ENCODE measurements at places on chromosomes 3 and 15.

GRCh38 chr3:129644836-129645235 is 38.4 kb upstream of the PLXND1 start:
- no peak for DNase-seq

GRCh38 chr15:75104804-75105557 is 81.6 kb downstream of the PPCDC start:
- DNase-seq: peak; percentile 70

DNA sequence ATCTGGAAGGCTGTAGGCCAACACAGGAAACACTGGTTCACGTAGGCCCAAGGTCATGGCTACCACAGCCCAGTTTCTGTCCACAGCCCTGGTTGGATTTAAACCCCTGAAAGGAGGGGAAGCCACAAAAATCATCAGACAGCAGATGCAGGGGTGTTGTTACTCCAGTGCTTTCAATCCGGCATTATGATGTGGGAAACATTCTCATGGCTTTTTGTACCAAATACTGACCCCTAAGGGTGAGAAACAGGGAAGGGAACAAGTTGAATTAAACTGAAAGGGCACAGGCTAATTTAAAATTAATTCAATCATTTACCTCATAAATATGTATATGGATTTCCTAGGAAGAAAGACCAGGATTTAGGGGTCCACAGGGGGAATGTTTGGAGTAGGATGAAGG is 375.6 kb downstream of the CTNNB1 start:
- DNase-seq: no peak

GRCh38 chr3:134752761-134753461 is 42.1 kb upstream of the EPHB1 start:
- no peak for DNase-seq

- no peak for DNase-seq
These were observed 2.8 kb upstream of the RNU5A-1 start for GRCh38 chr15:65292938-65293518.

GRCh38 chr3:189272500-189273119 is 100.8 kb downstream of the TPRG1 start:
- DNase-seq: peak; percentile 13

GRCh38 chr15:65337436-65338070 is 33.1 kb downstream of the RNU5B-1 start:
- DNase-seq: no peak

GRCh38 chr3:69178838-69179739 is 56.7 kb upstream of the LMOD3 start:
- DNase-seq: no peak

DNA sequence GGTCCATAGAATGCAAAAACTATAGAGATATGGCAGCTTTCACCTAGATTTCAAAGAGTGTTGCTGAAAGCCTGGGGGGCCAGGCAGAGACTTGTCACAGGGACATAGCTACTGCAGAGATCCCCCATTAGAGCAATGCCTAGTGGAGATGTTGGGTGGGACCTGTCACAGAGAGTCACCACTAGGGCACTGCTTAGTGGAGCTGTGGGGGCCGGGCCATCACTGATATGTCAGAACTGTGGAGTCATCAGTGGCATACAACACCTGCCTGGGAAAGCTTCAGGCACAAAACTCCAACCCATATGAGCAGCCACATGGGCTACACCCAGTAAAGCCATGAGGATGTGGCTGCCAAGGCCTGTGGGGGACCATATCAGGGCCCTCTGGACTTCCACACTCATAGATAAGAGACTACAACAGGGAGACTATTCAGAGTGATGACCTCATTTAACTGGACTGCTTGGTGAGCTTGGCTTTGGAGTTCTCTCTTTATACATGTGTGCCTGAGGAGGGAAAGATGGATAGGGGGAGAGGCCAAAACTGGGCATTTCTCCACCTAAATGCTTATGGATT is 176.3 kb downstream of the ZNF621 start:
- no peak for DNase-seq

DNA sequence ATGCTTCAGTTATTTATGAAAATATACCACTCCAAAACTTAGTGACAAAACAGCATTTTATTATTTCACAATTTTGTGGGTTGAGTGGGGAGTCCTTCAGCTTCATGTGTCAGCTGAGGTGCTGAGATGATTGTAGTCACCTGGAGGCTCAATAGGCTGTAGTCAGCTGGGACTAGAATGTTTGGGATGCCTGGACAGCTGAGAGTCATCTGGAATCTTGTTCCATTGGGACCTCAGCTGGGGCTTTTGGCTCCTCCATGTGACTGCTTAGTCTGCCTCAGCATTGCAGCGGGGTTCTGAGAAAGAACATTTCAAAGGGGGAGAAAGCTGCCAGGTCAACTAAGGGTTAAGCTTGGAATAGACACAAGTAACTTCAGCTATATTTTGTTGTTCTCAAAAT is 13.4 kb downstream of the STT3B start:
- DNase-seq: no peak

DNA sequence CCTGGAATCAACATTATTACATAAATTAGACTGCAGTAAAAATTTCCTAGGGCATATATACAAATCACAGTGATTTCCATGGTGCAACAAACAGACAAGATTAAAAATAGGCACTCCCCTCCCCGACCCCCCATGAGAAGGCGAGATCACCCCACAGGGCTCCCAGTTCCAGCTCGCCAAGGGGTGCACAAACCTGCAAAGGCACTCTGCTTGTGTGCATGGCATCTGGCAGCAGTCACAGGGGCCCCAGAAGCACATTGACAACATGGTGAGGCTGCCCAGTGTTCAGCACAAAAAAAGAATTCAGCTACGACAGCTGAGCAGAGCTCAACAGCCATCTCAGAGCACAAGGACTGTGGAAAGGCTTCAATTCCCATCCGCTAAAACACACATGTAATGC is 19.2 kb upstream of the CERS3 start:
- no peak for DNase-seq

GRCh38 chr15:87118435-87118834 is 1038.8 kb downstream of the AGBL1 start:
- no peak for DNase-seq

- no peak for DNase-seq
These were observed 94.1 kb upstream of the ATP2B2 start for GRCh38 chr3:10599444-10599843.

GRCh38 chr3:39415983-39416382 is 9.5 kb downstream of the RPSA start:
- DNase-seq: no peak

GRCh38 chr15:22231603-22232002 is 151.3 kb downstream of the OR4M2 start:
- no peak for DNase-seq

DNA sequence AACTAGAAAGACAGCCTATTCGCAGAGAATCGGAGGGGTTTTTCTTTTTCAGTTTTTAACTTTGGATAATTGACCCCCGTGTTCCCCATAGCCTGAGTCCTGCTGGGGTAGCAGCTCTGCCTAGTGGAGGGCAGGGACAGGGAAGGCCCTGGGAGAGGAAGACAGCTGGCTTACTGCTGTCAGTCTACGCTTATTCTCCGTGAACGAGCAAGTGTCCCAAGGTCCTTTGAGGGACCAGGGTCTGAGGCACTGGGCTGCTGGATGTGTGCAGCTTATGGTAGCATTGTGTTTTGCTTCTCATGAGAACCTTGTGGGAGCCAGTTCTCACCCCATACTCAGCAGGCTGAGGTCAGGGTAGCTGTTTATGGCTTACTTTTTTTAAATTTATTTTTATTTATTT is 3.0 kb downstream of the LIMD1 start:
- DNase-seq: no peak

DNA sequence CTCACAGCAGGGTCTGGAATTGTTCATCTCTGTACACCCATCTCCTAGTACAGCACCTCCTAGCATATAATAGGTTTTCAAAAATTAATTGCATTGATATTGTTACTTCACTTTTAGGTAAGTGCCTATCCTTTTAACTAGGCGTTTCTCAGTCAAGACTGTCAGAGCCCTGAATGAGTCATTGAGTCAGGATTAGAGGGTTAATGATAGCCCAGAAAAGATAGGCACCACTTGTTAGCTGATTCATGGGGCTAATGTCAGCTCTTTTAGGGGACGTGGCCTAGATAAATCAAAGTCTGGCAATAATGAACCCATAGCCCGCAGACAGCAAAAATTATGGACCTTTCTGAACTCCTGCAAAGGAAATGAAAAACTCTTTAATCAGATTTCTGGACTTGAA is 42.9 kb downstream of the TIMP4 start:
- no peak for DNase-seq

DNA sequence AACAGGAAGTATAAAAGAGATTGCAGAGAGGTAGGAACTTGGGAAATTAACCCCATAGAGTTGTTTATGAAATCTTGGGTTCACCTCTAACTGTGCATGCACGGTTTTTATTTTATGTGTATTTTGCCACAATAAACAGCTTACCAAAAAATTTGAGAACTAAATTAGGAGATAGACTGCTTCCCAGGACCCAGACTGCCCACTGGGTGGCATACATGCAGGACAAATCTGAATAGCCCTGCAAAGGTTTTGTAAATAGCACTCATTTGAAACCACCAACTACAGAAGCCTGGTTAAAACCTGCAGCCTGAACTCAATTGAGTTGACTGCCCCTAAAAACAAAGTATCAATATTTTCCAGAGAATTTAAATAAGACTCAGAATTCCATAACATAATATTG is 96.4 kb upstream of the SLCO2A1 start:
- DNase-seq: no peak

- no peak for DNase-seq
These were observed 9.4 kb upstream of the CAV3 start for GRCh38 chr3:8724108-8724752.

- DNase-seq: no peak
These were observed 40.0 kb upstream of the PRR23E start for GRCh38 chr3:127152684-127153505.

DNA sequence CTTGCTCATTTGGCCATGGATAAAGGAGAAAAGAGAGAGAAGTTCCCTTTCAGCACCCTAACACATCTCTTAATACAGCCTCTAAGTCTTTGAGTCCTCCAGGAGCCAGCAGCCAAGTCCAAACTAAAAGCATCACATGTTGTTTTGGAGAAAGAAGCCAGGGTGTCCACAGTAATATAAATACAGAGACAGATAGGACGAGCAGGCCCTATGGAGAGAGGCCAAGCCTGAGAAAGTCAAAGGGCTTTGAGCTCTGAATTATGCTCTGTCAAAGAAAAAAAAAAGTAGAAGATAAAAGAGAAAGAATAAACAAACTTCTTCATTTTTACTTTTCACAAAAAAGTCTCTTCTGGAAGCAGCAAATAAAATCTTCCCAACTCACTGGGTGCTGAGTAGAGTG is 92.4 kb upstream of the THBS1 start:
- DNase-seq: no peak

GRCh38 chr3:13500133-13500885 is 20.2 kb downstream of the HDAC11 start:
- DNase-seq: peak; percentile 63

GRCh38 chr3:48356419-48356818 is 15.6 kb upstream of the FBXW12 start:
- no peak for DNase-seq

GRCh38 chr3:38084334-38085310 is 45.6 kb downstream of the DLEC1 start:
- DNase-seq: no peak

DNA sequence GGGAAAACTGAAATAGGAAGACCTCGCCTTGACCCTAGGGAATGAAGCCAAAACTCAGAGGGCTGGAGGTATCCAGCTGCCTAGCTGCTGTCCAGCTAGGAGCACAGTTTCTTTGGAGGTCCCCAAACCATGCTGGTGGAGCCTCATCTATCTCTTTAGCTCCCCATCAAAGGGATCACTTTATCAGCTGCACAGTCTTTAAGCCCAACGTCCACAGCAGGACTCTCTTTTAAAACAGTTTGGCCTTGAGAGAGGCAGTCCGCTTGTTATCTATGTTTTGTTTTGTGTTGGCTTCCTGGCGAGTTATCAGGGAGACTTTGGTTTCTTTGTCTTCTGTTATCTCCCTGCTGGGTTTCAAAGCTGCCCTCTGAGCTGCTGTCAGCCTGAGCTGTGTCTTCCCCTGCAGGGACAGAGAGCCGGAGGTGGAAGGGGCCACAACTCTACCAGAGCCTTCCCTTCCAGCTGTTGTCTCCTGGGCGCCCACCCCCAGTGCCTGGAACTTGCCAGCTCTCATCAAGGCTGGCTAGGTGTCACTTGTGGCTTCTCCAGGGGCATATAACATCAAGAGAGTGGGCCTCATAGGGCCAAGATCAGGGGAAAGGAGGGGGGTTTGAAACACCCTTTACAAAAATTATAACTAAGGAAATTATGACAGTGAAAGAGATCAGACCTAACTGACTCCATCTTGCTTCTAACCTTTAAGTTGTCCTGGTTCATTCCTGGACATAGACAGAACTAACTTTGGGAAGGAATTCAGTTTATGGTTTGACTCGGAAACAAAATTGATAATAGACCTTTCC is 61.4 kb upstream of the C15orf39 start:
- DNase-seq: no peak

GRCh38 chr3:10219737-10220136 is 28.5 kb upstream of the TATDN2 start:
- DNase-seq: no peak

- DNase-seq: no peak
These were observed 39.7 kb upstream of the PIK3R4 start for GRCh38 chr3:130786306-130786705.

DNA sequence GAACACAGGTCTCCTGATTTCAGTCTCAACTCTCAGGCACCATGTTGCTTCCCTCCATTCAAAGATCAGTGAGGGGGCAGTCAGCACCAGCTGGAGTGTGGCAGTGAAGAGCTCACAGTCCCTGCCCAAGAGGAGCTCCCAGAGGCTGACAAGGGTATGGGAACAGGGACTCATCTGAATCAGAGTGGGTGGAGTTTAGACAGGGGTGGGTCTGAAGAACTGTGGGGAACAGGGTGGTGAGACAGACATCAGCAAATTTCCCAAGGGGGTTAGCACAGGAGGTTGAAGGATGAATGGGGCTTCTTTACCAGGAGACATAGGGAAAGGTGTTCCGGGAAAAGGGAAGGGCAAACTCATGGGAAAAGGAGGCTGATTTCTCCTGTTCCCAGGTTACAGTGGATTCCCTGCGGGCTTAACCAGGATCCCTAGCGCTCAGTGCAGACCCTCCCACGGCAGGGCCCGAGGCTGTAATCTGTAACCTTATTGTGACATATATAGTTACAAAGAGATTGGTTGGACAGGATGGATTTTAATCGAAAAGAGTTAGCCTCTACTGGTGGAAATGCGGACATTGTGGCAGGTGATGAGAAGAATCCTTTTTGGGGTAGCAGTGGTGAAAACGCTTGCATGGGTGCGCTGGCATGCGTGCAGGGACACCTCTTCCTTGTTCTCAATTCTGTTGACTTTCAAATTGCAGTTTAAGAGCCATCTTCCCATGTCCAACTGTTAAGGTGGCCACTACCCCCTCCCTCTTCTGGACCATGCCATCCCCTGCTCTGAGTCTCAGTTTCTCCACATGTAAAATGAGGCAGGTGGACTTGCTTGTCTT is 160.3 kb downstream of the SMAD6 start:
- no peak for DNase-seq

- DNase-seq: no peak
These were observed 16.9 kb upstream of the FAM81A start for GRCh38 chr15:59420986-59421618.

All from GM13977 (cell line).